ENCODE measurements at places on chromosomes 3 and 15.

DNA sequence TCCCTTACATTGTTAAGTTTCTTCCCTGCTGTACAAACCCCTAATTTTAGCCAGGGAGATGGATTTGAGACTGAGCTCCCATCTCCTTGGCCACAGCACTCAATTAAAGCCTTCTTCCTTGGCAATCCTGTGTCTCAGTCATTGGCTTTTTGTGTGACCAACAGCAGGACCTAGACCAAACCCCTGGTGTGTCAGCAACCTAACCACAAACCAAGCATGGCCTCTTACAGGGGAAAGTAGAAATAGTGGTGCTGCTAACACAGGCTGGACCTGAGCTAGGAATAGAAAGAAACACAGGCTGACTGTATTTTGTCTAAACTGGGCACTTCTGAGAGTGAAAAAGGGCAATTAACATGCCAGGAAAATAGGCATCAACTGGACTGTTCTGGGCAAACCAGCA is 37.9 kb downstream of the PPCDC start:
- DNase-seq, result no peak

- DNase-seq, result no peak
Observed at GRCh38 chr3:54577313-54577712, 350.5 kb downstream of the LRTM1 start.

- DNase-seq, result no peak
Observed at GRCh38 chr3:39295184-39295775, 15.4 kb upstream of the CX3CR1 start.

GRCh38 chr15:39597751-39598185 is 16.9 kb downstream of the THBS1 start:
- no peak for DNase-seq

DNA sequence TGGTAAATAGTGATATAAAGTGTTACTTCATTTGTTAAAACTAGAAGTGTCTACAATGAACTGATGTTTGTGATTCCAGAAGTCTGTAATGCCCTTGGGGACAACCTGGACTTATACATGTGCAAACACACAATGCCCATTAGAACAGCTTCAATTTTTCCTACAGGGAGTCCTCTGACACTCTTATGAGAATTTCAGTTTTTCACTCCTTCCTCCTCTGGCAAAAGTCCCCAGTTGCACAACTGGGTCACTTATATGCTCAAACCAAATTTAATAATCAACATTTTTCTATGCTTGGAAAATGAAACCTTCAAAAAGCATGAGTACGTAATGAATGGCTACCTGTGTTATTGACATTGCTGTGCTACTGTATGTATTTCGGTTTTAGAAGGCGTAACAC is at the start of gene OR5H15:
TSS of gene OR5H15 (plus strand) at position 301 of the 400 bp plus-strand sequence. CDS start 2,004 bp downstream, outside the sequence.
- DNase-seq, result no peak

GRCh38 chr3:5295191-5295690 is 107.7 kb downstream of the EDEM1 start:
- DNase-seq, result no peak

- DNase-seq, result no peak
Observed at GRCh38 chr15:41849204-41849603, 10.6 kb downstream of the PLA2G4B start.

GRCh38 chr3:10702961-10703740 is 112.9 kb upstream of the SLC6A11 start:
- DNase-seq, result no peak

GRCh38 chr3:195753581-195753980 is 32.8 kb downstream of the MUC20 start:
- DNase-seq, result no peak

All from epithelial cell of prostate (primary cell).